ENCODE measurements at places on chromosomes 4 and X.
A peak's percentile ranks its signal among the peaks of the same experiment; 100 is the strongest.

GRCh38 chrX:82218361-82218760 lies 1016.5 kb downstream of the SH3BGRL start:
- no peak for DNase-seq

DNA sequence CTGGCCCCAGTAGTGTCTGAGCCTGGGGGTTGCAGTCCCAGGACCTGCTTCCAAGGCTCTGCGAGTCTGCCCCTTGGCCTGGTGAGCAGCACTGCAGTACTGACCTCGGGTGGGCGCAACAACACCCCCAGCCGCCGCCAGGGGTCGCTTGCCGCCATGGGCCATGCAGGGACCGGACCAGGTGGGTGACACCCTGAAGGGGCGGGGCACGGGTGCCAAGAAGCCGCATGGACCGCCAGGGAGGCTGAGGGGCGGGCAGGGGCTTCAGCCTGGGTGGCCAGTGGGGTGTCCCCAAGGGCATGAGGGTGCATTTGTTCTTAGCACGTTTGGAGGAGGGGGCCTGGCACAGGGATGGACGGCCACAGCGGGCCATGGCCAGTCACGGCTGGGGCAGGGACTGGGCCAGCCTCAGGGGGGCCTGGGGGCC lies 25.0 kb downstream of the TACC3 start:
- DNase-seq = peak; percentile 24

- no peak for DNase-seq
Measured at GRCh38 chr4:83387012-83387411, 52.4 kb upstream of the HPSE start.

DNA sequence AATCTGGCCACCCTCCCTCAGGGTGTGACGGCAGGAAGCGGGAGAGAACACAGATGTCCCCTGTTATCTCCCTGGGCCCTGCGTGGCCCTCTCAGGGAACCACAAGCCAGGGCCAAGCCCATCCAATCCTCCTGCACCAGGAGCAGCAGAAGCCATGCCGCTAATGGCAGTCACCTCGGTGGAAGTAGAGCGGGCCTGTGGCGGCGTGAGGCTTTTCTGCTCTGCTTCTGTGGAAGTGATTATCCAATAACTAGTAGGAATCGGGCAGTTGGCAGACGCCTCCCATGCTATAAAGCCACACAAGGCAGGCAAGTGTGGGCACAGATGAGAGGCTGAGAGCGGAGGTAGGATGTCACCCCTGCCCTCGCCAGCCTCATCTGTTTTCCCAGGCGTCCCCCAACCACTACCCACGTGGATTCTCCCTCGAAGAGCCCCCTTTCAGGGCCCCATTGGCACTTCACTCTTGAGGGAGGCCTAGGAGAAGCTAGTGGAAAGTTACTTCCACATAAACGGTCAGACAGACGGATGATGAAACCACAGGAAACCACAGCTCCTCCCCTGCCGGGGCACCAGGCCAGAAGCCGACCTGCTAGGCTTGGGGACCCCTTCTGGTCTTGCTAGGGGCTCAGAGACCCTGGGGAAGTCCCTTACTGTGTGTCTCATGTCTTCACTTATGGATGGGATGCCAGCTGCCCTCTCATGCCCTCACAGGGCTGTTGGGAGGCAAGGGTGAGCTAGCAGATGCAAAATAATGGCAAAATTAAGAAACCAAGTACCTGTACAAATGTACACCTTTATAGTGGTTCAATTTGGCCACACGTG lies 18.8 kb upstream of the TMSB4X start:
- DNase-seq = no peak

GRCh38 chr4:141347684-141348083 lies 127.0 kb downstream of the ZNF330 start:
- no peak for DNase-seq

- peak; percentile 26 for DNase-seq
Measured at GRCh38 chr4:181143250-181143854, 1099.8 kb upstream of the TENM3 start.

DNA sequence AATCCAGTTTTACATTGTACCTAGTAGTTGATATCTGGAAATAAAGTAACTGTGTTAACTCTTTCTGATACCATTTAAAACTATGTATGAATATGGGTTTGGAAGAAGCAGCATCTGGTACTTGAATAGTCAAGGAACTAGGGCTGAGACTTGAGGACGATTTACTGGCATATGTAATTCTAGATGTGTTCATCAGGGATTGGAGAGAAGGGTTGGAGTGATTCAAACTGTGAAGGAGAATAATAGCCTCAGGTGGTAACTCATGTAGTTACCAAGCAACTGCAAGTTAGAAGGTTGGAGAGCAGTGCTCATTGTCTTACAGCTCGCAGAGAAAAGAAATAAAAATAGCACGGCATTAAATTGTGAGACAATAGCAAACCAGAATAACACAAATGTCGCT lies 29.5 kb upstream of the TXLNG start:
- no peak for DNase-seq

DNA sequence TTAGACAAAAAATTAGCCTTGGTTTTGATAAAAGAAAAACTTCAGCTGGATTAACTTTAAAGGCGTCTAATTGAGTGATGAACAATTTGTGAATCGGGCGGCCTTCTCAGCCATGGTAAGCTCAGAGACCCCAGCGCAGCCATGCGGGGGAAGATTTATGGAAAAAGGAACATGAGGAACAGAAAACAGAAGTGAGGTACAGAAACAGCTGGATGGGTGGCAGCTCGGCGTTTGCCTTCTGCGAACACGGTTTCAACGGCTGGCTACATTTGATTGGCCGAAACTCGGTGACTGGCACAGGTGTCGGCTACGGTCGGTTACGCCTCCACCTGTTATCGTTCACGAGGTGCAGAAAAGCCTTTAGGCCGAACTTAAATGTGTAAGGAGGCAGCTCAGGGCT lies 401.4 kb upstream of the FAT1 start:
- DNase-seq = no peak

- DNase-seq = no peak
Measured at GRCh38 chr4:79255793-79256192, 70.1 kb downstream of the NAA11 start.

DNA sequence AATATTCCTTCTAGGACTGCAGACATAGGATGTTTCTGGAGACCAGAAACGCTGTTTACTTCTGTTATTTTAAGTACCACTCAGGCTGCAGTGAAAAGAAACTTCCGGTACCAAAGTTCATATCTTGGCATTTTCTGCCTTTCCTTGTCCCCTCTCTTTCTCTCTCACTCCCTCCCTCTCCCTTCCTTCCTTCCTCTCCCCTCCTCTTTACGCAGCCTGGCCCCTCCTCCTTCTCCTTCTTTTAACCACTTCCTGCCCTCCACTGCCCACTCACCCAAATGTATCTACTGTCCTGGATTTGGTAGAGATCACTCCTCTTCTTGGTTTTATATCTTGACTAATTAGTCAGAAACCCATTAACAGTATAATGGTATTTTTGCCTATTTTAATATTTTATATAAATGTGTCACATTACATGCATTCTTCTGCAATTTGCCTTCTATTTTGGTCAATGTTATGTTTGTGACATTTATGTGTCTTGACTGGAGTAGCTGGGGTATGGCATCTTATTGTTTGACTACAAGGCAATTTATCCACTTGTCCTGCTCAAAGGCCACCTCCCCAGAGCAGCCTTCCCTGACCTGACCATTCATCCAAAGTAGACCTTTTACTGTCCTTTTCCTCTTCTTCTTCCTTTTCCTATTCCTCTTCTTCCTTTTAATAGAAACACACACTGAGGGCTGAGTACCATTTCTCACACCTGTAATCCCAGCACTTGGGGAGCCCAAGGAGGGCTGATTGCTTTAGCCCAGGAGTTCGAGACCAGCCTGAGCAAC lies 56.9 kb downstream of the BCOR start:
- DNase-seq = no peak

DNA sequence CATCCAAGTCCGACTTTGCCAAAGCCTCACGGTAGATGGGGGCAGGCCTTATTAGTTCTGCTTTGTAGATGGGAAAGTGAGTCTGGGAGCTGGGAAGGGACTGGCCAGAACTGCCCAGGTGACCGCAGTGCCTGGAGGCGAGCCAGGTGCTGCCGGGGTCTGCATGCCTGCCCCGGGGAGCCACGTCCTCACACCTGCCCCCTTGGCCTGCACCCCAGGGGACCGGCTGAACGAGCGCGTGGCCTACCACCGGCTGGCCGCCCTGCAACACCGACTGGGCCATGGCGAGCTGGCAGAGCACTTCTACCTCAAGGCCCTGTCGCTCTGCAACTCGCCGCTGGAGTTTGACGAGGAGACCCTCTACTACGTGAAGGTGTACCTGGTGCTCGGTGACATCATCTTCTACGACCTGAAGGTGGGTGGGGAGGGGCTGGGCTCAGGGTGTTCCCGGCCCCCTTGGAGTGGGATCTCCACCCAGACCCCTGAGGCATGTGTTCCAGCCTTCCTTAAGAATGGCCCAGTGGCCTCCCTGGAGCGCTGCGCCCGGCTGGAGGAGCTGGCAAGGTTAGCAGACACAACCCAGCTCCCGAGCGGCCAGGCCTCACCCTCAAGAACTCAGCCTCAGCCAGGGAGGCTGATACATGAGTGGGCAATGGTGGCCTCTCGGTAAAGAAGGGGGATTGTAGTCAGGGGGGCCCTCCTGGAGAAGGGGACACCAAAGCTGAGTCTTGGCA lies 32.1 kb upstream of the HTRA3 start:
- DNase-seq = no peak

- DNase-seq = no peak
Measured at GRCh38 chr4:74873545-74874301, 59.2 kb upstream of the PARM1 start.

DNA sequence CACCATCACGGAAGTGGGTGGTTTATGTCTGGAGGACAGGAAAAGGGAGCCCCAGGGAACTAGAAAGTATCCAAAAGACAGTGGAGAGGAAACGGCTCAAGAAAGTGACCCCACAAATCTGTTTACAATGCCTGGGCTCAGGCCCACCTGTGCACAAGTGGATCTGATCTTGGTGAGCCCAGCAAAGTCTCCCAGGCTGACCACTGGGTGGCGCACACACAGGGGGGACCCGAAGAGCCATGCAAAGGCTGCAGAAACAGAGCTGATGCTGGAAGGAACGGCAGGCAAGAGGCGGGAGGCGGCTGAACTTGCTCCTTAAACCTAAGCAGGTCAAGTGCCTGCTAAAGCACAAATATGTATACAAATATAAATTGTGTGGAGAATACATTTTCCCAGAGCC lies 9.6 kb downstream of the HAUS7 start:
- peak; percentile 13 for DNase-seq

GRCh38 chrX:146707781-146708180 lies 101.8 kb upstream of the CXorf51B start:
- no peak for DNase-seq

- DNase-seq = no peak
Measured at GRCh38 chr4:127521463-127521862, 111.3 kb upstream of the INTU start.

DNA sequence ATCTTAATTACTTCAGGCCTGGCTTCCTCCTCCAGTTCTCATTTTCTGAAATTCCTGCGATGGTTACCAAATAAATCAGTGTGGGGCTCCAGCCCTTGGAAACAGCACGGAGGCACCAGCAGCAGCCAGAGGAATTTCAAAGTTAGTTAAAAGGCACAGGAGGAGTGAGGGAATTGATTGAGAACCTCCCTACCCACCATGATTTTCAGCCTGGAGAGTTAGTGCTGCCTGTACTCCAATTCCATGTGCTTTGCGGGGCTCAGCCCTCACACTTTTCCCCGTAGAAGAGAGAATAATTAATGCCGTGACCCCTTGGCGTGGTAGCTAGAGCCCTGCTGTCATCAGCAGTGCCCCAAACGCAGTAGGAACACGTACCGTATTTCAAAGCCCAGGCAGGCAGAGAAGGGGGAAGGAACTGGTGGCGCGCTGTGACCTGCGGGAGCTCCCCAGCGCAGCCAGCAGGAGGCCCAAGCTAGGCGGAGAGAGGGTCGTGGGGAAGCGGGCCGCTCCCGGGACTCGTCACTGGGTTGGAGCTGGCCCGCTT lies 84.0 kb upstream of the IGFBP7 start:
- DNase-seq = no peak

DNA sequence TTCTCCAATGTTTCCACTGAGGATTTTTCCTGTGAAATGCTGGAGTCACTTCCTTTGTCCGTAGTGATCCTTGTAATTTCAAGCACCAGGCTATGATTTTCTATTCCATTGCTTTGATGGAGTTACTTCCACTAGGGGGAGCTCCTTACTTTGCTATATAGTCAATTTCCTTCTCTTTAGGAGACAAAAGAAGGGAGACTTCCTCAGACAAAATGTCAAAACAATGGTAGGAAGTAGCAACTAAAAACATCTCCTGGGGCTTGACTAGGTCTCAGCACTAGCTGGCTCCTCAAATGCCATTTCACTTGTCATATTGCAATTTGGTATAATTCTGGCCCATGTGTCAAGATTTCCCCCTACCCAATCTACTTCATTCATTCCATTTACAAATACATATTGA lies 24.1 kb downstream of the ZCCHC12 start:
- peak; percentile 20 for DNase-seq

DNA sequence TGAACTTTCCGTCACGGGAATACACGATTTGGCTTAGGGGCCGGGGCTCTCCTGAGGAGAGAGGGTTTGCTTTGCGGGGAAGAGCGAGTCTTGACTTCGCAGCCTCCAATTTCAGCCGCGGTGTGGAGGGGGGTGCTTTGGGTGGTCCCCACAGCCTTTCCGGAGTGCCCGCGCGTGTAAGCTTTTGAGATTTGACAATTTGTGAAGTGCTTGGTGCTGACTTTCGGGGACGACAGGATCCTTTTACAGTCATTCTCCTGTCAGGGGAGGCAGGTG lies 355 bp downstream of the SCML1 start:
- DNase-seq = no peak

DNA sequence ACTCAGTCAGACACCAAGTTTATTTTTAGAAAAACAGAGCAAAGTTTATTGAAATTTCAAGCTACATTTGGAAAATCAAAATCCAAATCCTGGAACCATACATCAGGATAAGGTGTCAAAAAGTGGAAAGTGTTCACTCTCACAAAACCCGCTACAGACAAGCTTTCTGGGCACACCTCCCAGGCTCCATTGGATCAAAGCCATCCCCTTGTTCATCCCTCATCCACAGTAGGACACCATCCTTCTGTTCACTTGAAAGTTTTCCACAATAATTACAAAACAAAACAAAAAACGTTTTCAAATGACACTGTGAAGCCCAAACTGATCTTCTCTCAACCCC lies 62.4 kb downstream of the TSC22D3 start:
- no peak for DNase-seq

DNA sequence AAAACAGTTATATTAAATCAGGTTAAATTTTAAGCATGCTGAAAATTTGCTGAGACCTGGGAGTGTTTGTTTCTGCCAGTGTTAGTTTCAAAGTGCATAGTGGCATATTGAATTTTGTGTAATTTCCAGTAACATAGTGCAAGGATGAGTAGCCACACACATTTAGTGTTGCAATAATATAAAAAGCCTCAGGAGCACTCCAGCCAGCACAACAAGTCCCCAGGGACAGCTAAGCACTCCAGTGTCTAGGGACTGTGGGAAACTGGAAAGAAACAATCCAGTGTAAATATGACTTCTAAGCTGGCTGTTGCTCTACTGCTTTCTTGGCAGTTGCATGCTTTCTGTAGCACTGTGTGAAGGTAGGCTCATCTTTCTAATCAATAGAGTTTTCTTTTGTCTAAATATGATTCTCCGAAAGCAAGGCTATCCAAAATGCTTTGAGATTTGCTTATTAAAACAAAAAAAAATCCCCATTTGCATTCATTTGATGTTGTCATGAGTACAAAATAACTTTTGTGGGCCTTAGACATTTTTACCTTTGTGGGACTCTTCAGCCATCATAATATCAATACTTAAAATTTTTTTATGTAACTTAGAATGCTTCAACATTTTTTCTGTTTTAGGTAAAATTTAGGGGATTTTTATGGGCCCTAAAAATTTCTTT lies 24.2 kb upstream of the CXCL2 start:
- DNase-seq = no peak

- no peak for DNase-seq
Measured at GRCh38 chrX:95764972-95765451, 919.6 kb upstream of the DIAPH2 start.
